Posterior vena cava (tissue), 2 donors: ENCODE measurements at places on chromosomes 1 and 21. TPM values are rescaled to one million over a fixed set of nuclear protein-coding genes. Genes with fewer than 3 reads are reported as not detected.

DNA sequence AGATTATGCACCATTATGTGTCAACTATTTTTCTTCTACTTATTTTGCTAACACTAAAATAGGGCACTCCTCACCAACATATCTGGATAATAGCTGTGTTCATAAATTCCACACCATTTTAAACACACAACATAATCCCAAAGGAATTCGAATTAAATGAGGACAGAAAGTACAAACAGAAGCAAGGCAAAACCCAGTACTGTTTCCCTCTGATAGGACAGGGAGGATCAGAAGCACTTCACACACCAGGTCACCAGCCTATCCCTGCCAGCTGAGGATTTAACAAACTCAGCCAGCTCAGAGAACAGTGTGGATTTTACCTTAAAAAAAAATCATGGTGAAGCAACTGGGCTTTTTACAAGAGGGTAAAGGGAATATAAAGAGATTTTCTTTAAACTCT lies 20.0 kb downstream of the CRYZ start:
- DNase-seq: no peak

The LCE1F gene
- not detected for total RNA-seq

GRCh38 chr1:235402457-235403200 lies 35.4 kb downstream of the TBCE start:
- peak; percentile 26 for DNase-seq

DNA sequence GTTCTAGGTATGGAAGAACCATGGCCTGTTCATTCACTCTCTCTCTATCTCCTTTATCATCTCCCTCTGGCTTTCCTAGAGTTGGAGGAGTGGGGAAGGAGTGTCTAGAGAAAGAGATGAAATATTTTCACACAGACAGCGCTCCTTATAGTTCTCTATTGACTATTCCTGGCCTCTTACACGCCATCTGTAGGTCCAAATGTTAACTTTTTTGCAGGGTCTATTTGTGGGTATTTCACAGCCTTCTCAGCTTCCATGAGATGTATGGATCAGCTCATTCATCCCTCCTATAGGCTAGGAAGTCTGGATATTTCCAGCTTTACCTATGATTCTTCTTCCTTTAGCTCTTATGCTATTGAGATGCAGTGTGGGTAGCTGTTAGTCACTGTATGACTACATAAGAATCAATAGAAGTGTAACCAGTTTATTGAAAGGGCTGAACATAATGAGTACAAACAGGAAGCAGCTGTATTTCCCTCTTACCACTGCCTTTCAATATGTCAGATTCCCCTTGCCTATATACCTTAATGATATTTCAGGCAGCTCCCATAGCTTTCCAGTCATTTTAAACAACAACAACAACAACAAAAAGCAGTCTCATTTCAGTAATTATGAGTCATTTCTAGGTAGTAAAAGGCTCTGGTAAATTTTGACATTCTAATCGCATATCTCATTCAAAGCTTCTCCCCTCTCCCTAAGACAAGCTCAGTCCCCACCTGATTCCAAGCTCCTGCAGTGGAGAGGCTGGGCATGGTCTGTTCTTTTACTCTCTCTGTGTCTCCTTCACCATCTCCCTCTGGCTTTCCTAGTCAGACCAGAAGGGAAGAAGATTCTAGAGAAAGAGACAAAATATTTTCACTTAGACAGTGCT lies 149.5 kb downstream of the TTLL7 start:
- DNase-seq: no peak

DNA sequence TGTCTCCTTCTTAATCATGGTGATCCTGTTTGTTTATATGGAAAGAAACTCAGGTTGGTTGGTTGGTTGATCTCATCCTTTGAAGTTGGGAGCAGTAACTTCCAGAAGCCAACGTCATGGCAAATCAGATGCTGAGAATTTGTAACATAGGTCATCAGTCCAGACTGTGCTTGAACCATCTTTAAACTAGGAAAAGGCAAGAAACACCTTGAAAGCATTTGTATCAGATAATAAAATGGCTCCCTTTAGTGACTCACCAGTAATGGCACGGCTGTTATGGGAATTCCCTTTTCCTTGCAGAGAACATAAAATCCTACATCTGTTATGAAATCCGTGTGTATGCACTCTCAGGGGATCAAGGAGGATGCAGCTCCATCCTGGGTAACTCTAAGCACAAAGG lies 58.1 kb downstream of the SERBP1 start:
- DNase-seq: no peak

- DNase-seq: peak; percentile 88
These were observed 544 bp downstream of the PPM1J start for GRCh38 chr1:112714313-112715263.

GRCh38 chr1:38055965-38056364 lies 9.4 kb upstream of the POU3F1 start:
- DNase-seq: no peak

The FCRLB gene
- total RNA-seq: 0.74 TPM

DNA sequence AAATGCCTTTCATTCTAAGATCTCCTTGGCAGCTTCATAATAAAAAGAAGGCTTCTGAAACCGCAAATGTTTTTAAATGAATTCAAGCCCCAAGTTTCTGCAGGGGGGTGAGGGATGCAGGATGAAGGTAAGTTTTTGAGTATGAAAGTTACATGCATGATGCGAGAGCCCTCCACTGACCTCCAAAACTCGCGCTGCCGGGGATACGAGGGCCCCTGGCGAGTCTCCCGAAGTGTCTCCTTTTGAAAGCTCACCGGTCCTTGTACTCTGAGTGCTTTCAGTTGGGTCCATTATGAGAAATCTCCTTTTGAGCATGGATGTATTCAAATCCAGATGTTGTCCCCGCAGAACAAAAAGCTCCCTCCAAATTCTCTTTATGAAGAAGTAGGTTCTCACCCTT lies 18.9 kb upstream of the ZC3H12A start:
- no peak for DNase-seq

DNA sequence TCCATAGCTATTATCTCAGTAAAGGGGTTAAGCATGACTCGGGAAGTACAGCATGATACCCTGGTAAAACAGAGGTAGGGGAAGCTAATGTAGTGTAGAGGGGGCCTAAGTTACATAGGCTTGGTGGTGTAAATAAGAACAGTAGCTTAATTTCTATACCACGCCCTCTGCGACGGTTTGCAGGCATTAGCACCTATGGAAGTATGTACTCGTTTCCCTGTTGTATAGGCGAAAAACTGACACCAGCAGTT lies 470 bp upstream of the NAXE start:
- DNase-seq: no peak

- no peak for DNase-seq
These were observed 75.7 kb downstream of the PHTF1 start for GRCh38 chr1:113683384-113684152.
